ENCODE measurements at places on chromosomes 1 and 21.

DNA sequence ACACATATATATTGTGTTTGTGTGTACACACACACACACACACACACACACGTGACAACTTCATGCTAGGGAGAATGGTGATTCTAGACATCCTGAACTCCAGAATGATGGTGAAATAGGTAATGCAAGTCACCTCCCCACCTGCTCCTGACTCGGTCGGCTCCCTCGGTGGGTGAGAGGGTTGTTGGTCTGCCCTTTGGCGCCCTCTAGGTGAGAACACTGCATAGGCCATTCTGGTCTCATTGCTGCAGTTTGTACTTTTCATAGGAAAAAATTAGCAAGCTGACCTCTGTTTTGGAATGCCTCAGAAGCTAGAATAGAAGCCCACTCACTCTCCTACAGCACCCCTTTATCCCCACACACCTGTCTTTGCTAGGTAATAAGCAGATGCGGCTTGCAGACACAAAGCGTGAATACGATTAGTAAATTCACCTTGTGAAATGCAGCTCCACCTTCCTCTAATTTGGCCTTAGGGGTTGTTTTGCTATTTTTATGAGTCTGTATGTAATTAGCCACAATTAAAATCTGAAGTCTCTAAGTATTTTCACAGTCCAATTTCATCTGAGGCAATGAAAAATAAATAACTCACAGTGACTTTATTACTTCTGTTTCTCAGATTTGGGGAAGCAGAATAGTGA, 130.0 kb upstream of the KCNJ15 start:
- peak; percentile 6 for DNase-seq

- no peak for DNase-seq
Observed at GRCh38 chr1:156912310-156912709, 8.1 kb upstream of the LRRC71 start.

DNA sequence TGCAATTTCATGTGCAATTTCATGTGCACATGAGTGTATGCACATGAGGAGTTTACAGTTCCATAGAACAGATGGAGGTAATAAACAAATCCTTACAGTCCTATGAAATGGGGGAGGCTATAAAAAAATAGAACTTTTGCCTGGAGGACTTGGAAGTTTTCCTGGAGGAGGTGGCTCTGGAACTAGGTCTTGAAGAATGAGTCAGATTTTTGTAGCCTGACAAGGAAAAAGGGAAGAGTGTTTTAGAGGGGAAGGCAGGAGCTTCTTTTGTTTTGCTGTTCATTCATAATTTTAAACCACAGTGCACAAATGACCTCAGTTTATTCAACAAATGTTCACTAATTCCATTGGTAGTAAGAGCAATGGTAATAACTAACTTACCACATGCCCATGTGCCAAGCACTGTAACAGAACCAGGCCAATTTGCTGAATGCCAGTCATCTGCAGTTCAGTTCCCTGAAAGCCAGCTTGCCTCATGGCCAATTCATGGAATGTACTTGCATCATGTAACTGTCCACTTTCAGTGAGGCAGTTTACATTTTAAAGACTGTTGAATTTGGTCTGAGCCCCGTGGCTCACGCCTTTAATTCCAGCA, 2.7 kb downstream of the DIO1 start:
- DNase-seq: no peak

DNA sequence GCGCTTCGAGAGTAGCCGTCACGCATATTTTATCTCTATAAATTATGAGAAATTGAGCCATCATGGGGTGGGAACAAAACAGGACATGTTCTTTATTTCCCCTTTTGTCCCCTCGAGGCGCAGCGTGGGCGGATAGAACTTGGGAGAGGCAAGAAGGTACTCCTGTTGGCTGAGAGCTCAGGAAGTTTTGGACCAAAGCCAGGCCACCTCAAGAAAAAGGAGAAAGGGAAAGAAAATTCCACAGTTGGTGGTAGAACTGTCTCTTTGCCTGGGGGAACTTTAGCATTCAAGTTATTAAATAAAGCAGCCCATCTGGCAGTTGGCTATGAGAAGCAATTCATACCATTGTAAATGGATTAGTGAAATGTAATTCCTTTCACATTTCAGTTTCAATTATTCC, 76.4 kb upstream of the DSCAM start:
- no peak for DNase-seq

- no peak for DNase-seq
Observed at GRCh38 chr1:189084811-189085210, 1392.9 kb downstream of the BRINP3 start.

GRCh38 chr21:43740497-43741156, 21.7 kb downstream of the PDXK start:
- DNase-seq: peak; percentile 58

- DNase-seq: no peak
Observed at GRCh38 chr1:91736146-91736714, 149.7 kb downstream of the TGFBR3 start.

DNA sequence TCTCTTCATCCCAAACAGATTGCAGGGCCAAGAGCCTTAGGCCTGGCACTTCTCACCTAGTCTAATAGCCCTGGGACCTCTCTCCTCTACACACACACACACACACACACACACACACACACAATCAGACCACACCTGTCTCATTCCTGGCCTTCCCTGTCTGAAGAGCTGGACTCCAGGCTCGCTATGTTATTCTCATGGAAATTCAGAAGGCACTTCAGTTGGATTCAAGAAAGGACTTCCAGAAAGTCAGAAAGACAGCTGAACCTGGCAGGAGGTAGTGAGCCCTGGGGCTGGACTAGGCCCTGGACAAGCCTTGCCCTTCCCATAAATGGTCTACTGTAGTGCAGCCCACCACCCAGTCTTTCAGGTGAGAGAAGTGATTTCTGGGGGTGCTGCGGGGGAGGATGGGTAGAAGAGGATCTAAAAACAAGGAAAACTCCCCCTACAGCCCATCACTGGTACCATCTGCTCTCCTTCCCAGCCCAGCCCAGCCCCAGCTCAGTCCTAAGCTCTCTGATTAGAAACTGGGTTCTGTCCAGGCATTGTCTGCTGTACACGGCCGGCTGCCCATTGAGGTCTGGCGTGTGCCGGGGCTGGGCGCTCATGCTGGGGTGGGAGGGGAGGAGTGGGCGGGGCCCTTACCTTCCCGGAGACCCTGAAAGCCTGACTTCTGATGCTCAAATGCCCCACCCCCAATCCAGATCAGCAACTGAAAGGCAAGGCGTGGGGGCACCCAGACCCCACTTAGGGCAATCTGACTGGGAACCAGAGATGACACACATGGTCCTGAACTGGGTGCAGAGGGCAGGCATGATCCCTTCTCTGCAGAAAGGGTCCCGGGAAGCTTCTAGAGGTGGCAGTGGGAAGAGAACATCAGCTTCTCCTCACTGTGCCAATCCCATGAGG, 2.5 kb downstream of the KIF21B start:
- peak; percentile 77 for DNase-seq

- no peak for DNase-seq
Observed at GRCh38 chr1:70420320-70420719, 9.3 kb downstream of the CTH start.

- no peak for DNase-seq
Observed at GRCh38 chr21:45839274-45839673, 142.3 kb upstream of the COL6A1 start.

All from putamen (tissue), 1 donor.